ENCODE measurements at places on chromosomes 5 and 9.

DNA sequence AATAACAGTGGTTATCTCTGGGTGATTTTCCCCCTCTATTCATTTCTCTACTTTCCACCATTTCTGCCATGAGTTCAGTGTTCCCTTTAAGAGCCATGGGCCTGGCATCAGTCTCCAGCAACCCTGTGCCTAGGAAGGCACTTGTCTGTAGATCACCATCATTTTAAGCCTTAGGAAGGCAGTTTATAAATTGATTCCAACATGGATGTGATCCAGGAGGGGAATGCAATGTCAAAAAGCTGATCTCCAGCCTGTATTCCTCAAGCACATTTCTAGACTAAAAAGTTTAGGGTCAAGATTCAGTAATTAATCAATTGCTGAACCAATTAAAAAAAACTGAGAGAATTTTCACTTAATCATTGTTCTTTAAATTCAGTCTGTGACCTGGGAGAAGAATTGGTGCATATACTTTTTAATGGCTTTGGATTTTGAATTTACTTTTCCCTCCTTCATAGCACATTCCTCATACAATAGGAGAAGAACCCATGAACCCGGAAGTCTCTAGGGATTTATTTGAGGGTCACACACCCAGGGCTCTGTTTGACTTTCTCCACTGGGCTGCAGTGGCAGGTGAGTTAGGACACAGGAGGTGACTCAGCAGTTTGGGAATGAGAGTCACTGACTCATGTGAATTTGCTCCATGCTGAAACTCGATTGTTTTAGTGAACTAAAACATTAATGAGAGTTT lies 6.1 kb upstream of the ERMP1 start:
- DNase-seq, result no peak

- no peak for DNase-seq
These were observed 84.8 kb downstream of the TLE1 start for GRCh38 chr9:81604306-81605169.

DNA sequence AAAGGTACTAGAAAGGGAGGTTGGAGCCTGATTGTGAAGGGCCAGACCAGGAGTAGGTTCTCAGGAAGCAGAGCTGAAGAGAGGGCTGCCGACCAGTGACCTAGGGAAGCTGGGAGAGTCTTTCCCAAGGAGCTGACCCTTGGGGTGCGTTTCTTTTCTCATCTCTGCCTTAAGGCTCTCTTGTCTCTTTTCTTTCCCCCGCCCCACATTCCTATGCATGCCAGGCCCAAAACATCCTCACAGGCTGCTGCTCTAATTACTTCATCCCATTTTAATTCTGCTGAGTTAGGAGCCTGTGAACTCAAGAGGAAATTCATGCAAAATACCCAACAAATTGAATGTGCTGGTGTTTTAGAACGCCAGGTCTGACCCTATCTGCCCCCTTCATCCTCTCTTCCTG lies 46.9 kb upstream of the HSPA9 start:
- DNase-seq, result no peak

DNA sequence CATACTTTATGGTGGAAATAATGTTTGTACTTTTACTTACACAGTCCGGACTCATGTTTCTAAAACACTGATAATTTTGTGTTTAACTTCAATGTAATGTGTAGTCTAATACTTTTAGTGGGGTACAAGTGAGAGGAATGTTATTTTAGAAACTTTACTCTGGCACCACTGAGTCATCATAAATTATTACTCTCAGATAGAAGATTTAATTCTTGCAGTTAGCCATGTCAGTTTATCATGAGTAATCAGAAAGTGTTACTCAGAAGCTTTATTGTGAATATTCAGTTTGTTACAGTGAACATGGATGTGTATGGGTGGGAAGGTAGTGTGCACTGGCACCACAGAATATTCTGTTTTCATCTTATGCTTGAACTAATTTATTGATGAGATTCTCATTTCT lies 20.0 kb downstream of the OGN start:
- no peak for DNase-seq

DNA sequence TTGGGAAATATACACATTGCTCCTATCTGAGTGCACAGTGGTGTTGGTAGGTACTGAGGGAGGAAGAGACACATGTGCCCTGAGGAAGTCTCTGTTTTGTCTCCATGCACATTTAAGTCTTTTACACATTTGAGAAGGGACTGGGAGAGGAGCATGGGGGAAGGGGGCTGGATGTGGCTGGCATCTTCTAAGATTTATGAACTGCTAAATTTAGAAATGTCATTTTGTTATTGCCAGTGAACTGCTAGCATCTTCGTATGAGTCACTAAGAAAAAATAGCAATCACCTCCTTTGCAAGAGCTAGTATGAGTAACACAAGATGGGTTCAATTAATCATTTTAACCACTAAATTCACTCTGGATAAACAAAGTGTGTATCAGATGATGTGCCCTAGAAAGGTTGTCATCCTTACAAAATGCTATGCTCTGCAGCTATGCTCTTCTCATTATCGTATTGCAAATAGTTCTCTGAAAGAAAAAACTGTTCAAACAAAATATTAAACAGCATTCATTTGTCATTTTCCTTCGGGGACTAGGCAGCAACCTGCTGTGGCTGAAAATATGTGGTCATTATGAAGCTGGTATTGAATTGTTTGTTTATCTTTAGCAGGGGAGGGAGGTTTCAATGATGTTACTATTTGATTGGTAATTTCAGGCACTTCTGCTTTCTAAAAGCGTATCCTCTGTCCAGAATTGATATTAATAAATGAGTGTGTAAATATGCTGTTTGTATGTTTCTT lies 236.5 kb downstream of the DMRTA1 start:
- DNase-seq, result no peak

DNA sequence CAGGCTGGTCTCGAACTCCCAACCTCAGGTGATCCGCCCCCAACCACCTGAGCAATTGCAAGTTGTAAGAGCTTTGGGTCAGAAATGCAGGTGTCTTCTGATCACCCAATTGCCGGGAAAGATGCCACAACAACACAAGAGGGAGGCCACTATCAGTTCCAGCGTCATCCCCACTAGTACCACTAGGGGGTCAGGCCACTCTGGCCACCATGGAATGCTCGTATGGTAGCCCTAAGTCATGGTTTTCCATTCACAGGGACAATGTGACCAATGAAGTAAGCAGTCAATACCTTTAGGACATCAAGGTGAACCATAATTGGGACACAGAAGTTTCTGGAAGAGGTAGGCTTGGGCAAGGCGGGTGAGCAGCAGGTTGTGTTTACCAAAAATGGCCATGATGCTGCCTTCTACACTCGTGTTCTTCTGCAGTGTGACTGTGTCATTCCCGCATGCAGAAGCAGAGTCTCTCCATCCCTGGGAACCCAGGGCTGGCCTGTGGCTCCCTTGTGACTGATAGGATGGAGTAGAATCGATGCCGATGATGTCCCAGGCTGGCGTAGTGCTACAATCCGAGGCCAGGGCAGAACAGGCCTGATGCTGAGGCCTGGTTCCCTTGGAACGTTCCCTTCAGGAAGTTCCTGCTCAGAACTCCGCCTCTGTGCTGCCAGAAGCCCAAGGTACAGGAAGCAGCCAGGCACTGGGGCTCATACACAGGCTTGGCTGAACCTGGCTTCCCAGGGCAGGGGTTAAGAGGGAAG lies 42.2 kb upstream of the ANKRD33B start:
- no peak for DNase-seq

Measured in tibial nerve (tissue), 4 donors.